ENCODE measurements at places on chromosomes 7 and 10. TPM values are rescaled to one million over a fixed set of nuclear protein-coding genes. Genes with fewer than 3 reads are reported as not detected.

GRCh38 chr7:117667456-117667855 is 187.6 kb downstream of the CFTR start:
- no peaks in the 10 kb centered on the region for H3K27me3 ChIP-seq
- no peaks in the 10 kb centered on the region for H3K4me1 ChIP-seq
- DNase-seq, result no peak
- H3K27ac ChIP-seq, result no peak overlapping the region
- no peak overlapping the region for H3K4me3 ChIP-seq

GRCh38 chr10:128032466-128032865 is 93.8 kb downstream of the MKI67 start:
- H3K36me3 ChIP-seq, result no peaks in the 10 kb centered on the region
- no peaks in the 10 kb centered on the region for H3K4me1 ChIP-seq
- no peaks in the 10 kb centered on the region for H3K27me3 ChIP-seq
- no peak for DNase-seq

- no peaks in the 10 kb centered on the region for H3K4me1 ChIP-seq
- H3K27me3 ChIP-seq, result no peaks in the 10 kb centered on the region
- H3K27ac ChIP-seq, result no peak overlapping the region
- no peak for DNase-seq
- H3K4me3 ChIP-seq, result no peak overlapping the region
Measured at GRCh38 chr7:17774716-17775288, 165.5 kb downstream of the SNX13 start.

GRCh38 chr10:17616403-17617030 is 657 bp downstream of the HACD1 start:
- no peaks in the 10 kb centered on the region for H3K36me3 ChIP-seq
- H3K4me3 ChIP-seq, result peak overlapping the region; percentile 43
- DNase-seq, result no peak
- H3K27me3 ChIP-seq, result no peaks in the 10 kb centered on the region
- no peak overlapping the region for H3K27ac ChIP-seq

DNA sequence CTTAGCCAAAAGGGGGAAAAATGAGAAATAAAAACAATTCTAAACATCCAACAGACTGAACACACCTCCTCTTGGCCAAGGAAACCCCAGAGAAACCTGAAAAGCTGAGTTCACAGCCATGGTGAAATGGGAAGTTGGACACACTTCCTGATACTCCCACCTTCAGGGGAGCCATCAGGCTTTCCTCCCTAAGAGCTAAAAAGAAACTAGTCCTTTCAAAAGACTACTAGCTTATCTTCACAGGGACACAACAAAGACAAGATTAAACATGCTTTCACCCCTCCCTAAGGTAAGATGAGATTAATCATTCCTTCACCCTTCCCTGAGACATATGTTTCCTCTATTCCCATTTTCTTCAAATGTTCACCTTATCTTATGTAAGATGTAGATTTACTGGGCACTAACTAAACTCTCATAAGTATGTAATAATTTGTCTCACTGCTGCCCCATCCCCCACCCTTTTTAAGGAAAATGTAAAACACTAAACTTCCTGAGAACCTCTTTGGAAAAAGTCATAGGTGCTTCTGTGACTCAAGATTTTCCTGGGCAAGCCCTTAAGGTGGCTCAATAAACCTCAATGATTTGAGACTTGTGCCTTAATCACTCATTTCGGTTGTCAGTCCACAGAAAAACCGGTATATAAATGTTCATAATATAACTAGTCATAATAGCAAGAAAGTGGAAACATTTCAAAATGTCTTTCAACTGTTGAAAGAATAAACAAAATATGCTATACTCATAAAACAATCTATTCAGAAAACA is 40.5 kb downstream of the HTR7 start:
- H3K36me3 ChIP-seq, result no peaks in the 10 kb centered on the region
- no peak overlapping the region for H3K4me3 ChIP-seq
- H3K4me1 ChIP-seq, result no peaks in the 10 kb centered on the region

DNA sequence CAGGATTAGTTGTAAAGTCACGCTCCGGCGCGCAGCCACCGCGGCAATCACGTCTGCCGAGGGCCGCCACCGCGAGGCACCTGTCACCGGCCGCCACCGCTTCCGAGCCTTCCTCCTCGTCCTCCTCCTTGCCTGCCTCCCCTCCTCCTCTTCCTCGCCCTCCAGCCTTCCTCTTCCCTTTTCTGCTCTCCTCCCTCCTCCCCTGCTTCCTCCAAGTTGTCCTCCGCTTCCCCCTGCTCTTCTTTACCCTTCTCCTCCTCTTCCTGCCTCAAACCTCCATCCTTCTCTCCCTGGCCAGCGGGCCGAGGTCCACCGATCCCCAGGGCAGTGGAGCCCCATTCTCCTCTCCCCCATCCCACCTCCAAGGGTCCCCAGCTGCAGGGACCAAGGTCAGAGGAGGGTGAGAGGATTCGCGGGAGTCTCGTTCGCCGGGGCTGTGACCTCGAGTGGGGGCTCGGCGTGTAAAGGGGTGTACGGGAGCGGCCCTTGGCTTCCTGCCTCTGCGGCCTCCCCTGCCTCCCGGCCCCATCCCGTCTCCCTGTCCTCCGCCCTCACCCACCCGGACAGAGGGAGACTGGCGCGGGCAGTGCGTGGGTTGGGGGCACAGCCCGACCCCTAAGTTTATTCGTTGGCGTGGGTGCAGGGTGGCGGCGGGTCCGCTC is 89.5 kb upstream of the PAX2 start:
- H3K27ac ChIP-seq, result no peak overlapping the region
- H3K36me3 ChIP-seq, result no peaks in the 10 kb centered on the region
- peaks cover 61% of the 10 kb centered on the region for H3K27me3 ChIP-seq
- DNase-seq, result no peak

- H3K27ac ChIP-seq, result no peak overlapping the region
- DNase-seq, result no peak
- no peaks in the 10 kb centered on the region for H3K4me1 ChIP-seq
- H3K36me3 ChIP-seq, result no peaks in the 10 kb centered on the region
- no peak overlapping the region for H3K4me3 ChIP-seq
Measured at GRCh38 chr10:70652761-70653657, 19.3 kb upstream of the ADAMTS14 start.

DNA sequence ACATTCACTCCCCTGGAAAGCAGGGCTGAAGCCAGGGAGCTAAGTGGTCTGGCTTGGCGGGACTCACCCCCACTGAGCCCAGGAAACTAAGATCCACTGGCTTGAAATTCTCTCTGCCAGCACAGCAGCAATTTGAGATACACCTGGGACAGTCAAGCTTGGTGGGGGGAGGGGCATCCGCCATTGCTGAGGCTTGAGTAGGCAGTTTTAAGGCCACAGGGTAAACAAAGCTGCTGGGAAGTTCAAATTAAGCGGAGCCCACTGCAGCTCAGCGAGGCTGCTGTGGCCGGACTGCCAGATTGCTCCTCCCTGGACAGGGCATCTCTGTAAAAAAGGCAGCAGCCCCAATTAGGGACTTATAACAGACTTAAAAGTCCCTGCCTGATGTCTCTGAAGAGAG is 108.2 kb upstream of the FAM13C start:
- H3K4me3 ChIP-seq, result no peak overlapping the region
- no peak overlapping the region for H3K27ac ChIP-seq
- no peaks in the 10 kb centered on the region for H3K36me3 ChIP-seq
- DNase-seq, result no peak

DNA sequence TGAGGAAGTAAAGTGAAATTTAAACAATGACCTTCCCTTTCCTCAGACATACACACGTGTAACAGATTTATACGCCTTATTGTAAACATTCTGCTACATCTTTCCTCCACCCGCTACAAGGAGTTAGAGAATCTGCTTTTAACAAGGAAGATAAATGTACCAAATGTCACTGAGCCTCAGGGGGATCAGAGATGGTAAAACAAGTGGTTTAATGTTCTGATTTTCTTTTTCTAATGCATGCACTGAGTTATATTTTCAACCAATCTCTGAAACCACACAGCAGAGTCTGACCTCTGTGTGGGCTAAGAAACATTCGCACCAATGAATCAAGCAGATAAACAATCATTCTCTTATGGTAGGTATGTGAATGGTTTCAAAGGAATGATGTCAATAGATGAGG is 599.5 kb downstream of the ARL4A start:
- no peaks in the 10 kb centered on the region for H3K4me1 ChIP-seq
- H3K36me3 ChIP-seq, result no peaks in the 10 kb centered on the region
- no peaks in the 10 kb centered on the region for H3K27me3 ChIP-seq
- no peak overlapping the region for H3K27ac ChIP-seq

DNA sequence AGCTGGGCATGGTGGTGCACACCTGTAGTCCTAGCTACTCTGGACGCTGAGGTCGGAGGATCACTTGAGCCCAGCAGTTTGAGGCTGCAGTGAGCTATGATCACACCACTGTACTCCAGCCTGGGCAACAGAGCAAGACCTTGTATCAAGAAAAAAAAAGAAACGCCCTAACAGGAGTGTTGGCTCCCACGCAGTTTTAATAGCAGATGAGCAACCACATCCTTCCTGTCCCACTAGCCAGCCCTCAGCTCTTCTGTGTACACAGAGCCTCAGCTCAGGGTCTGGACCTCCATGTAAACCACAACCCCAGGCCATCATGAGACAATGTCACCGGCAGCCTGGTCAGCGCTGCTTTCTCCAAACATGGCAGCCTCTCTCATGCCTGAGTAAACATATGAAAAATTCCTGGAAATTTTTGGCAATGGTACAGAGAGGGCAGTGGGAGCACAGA is 108.2 kb downstream of the PIP4K2A start:
- H3K36me3 ChIP-seq, result peaks cover 12% of the 10 kb centered on the region
- peak overlapping the region; percentile 23 for H3K4me3 ChIP-seq
- H3K27ac ChIP-seq, result peak overlapping the region; percentile 24
- peaks cover 94% of the 10 kb centered on the region for H3K4me1 ChIP-seq

DNA sequence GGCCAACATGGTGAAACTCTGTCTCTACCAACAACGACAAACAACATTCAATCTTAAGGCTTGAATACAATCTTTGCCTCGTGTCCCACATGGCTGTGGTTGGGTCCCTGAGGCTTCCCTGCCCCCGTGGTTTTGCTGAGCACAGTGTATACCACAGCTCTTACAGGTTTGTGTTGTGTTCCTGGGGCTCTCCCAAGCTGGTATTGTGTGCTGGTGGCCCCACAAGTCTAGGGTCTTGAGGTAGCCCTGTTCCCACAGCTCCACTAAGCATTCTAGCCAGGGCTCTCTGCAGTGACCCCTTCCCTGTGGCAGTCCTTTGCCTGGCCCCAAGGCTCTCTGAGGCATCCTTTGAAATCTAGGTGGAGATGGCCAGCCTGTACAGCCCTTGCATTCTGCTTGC is 68.0 kb upstream of the CCNY start:
- DNase-seq, result no peak
- H3K27ac ChIP-seq, result no peak overlapping the region
- no peak overlapping the region for H3K4me3 ChIP-seq
- H3K36me3 ChIP-seq, result no peaks in the 10 kb centered on the region
- H3K27me3 ChIP-seq, result no peaks in the 10 kb centered on the region

- no peaks in the 10 kb centered on the region for H3K36me3 ChIP-seq
- no peak overlapping the region for H3K27ac ChIP-seq
- no peak overlapping the region for H3K4me3 ChIP-seq
- DNase-seq, result no peak
- no peaks in the 10 kb centered on the region for H3K4me1 ChIP-seq
Measured at GRCh38 chr10:130741901-130742855, 569.3 kb downstream of the TCERG1L start.

DNA sequence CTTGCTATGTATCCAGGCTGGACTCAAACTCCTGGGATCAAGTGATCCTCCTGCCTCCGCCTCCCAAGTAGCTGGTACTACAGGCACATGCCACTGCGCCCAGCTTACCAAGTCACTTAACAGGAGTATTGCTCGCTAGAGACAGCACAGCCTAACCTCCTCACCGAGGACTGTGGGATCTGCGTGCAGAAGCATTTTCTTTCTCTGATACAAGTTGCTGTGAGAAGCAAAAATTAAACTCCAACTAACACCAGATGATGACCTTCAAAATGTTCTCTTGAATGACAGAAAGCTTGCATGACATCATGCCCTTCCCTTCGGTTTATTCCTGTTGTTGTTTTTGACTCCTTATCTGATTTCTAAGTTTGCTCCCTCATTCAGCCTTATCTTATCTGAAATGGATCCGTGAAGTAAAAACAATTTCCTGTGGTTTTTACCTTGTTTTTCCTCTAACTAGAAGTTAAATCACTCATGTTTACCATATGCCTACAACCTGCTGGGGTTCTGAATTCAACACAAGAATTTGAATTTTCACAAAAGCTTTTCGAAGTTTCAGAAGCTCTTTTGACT is 94.4 kb upstream of the KIF5B start:
- no peak overlapping the region for H3K4me3 ChIP-seq

DNA sequence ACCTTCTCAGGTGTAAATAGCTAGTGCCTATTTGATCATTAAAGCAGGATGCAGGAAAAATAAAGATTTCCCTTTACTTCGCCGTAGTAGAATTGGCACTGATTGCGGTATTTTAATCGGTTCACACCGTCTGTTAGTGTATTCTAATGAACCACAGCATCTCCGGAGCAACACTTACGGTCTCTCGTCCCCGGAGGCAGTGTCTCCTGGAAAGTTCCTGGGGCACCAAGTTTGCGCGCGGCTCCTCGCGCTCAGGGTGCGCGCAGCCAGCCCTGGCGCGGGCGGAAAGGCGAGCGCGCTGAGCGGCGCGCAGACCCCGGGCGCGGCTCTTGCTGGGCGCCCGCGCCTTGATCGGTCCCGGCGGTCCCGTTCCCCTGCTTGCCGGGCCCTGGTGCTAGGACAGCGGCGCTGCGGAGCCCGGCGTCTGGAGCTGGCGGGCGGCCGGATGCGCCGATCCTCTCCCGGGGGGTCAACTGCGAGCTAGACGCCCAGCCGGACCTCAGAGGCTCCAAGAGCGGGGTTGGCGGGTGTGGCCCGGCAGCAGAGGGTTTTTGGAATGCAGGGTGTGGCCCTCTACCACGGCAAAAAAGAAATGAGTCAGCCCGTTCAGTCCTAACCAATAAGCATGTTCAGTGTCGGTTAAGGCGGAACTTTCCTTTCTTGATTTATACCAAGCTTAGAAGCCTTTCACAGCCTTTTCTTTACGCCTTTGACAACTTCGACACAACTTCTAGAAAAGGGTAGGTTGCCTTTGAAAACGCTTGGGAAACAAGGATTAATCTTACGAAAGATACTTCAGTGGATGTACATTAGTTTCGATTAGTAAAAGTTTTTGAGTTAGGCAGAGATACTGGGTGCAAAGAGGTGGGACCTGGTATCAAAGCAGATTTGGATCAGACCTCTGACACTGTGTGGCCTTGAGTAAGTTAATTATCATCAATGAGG is 166.8 kb upstream of the ASAH2 start:
- peak overlapping the region; percentile 52 for H3K27ac ChIP-seq
- peak overlapping the region; percentile 15 for H3K4me3 ChIP-seq
- H3K36me3 ChIP-seq, result no peaks in the 10 kb centered on the region
- peaks cover 9% of the 10 kb centered on the region for H3K4me1 ChIP-seq

KCNH2 gene
- 0.24 TPM for total RNA-seq

SLC39A12 gene
- not detected for total RNA-seq

ELAPOR2 gene
- 2.4 TPM for total RNA-seq

COL13A1 gene
- total RNA-seq, result not detected

ACTA2 gene
- 37.1 TPM for total RNA-seq

EFCAB10 gene
- not detected for total RNA-seq

PRKAR2B gene
- 1.1 TPM for total RNA-seq

SHLD2 gene
- 42.9 TPM for total RNA-seq

TMEM184A gene
- not detected for total RNA-seq

All from CD8-positive, alpha-beta memory T cell (primary cell).